HCT116 (cell line): ENCODE measurements at places on chromosomes 1 and 21.

GRCh38 chr1:175877939-175878737 is 134.7 kb upstream of the TNR start:
- no peak for DNase-seq

GRCh38 chr21:33993286-33994231 is 78.0 kb upstream of the ATP5PO start:
- DNase-seq, result no peak

GRCh38 chr1:102628109-102628613 is 480.2 kb downstream of the COL11A1 start:
- DNase-seq, result no peak

- DNase-seq, result no peak
Measured at GRCh38 chr1:223765719-223766340, 53.5 kb downstream of the CAPN2 start.

- DNase-seq, result no peak
Measured at GRCh38 chr1:178689769-178690168, 35.3 kb upstream of the RALGPS2 start.

DNA sequence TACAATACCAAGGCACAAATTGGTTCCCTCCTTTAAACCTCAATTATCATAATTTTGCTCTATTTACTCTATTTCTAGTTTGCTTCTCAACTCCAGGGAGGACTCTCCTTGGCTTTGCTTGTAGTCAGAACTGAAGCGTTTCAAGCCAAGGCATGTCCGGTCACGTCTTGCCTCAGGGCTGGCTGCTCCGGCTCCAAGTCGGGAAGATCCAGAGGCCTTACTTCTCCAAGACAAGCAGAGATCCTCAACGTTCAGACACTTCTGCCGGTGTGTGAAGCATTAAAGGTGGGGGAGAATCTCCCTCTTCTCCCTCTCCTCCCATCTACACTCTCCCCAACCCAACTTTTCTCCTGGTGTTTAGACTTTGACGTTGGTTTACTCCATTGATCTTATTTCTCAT is 7.2 kb upstream of the HHAT start:
- DNase-seq, result no peak

DNA sequence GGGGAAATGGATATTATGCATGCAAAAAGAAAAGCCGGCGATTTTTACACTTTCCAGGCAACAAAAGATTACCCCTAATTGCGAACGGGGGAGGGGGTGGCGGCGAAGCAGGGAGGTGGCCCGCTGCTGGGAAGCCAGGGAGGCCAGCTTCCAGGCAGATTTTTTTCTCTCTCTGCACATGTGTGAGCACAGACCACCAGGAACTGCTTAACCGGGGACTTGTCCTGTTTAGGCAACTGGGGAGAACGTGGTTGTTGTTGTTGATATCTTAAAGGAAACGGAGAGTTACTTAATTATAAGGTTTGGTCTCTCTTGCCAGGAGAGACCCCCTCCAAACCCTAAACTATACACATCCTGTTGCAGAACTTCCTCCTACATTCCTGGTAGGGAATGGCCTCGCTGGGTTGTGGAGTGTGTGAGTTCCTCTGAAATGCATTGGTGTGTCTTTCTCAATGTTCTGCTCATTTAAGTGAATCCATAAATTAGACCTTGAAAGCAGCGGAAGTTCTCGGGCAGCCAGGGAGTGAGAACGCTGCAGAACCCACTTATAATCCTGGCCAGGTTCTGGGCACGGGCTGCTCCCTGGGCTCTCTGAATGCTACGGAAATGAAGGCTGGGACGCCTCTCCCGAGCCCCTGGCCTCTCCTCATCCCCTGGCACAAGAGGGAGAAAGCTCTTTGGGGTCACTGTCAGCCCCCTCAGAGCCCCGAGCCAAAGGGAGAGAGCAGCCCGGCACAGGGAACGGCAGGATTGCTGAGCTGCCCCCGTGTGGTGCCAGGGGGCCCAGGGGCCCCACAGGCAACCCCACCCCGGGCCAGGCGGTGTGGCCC is 250.0 kb downstream of the FOXD2 start:
- no peak for DNase-seq

DNA sequence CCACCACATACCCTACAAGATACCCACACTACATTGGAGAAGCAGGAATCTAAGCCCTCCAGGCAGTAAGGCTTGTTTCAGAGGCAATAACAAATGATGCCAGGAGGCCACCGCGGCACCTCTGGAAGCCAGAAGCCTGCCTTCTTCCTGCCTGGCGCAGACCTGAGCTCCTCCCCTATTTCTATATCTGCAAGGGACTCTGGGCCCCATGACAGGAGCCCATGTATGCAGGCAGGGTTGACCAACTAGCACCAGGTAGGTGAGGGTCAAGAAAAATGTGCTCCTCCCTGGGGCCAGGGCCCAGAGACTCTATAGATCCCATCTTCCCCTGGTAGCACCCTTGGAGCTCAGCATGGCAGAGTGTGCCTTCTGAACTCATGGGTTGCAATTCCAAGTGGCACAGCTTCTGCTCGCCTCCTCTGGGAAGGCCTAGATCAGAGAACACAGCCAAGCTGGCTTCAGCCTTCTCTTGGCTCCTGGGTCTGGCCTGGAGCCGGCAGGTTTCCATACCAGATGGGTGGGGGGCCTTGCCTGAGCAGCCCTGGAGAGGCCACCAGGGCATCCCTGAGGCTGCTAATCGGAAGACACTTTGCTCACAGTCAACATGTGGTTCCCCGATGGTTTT is 85.1 kb downstream of the STUM start:
- DNase-seq, result no peak

GRCh38 chr1:94554580-94554979 is 13.0 kb upstream of the F3 start:
- DNase-seq, result no peak

DNA sequence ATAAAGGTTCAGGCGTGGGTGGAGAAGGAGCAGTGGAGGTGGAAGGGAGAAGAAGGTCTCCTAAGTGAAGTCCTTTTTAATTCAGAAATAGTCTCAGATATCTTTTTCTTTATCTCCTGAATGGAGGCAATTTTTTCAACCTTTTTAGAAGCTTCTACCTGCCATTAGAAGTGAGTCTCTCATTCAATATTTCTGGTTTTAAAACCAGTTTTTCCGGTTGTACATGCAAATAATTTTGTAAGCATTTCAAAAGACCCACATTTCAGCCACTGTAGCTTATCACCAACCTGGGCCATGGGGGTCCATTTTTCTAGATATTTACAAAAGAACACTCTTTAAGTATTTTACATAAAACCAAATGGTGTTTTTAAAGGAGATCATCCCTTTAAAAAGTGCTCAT is 1280.2 kb downstream of the NCAM2 start:
- DNase-seq, result no peak

DNA sequence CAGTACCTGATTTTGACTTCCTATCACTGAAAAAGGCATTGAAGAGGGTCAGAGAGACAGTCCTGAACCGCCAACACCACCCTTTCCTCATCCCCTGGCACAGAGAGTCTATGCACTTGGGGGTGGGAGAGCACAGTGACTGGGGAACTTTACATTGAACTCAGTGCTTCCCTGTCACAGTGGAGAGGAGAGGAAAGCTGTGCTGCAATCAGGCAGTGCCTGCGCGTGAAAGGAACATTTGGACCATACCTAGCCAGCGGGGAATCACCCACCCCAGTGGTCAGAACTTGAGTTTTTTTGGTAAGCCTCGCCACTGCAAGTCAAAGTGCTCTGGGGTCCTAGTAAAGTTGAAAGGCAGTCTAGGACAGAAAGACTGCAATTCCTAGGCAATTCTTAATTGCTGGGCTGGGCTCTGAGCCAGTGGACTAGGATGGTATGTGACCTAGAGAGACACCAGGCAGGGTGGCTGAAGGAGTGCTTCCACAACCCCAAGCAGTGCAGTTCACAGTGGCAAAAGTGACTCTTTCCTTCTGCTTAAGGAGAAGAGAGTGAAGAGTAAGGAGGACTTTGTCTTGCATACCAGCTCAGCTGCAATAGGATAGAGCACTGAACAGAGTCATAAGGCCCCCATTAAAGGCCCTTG is 9.4 kb upstream of the HENMT1 start:
- DNase-seq, result no peak

GRCh38 chr1:165795894-165796293 is 27.2 kb upstream of the TMCO1 start:
- DNase-seq, result no peak

DNA sequence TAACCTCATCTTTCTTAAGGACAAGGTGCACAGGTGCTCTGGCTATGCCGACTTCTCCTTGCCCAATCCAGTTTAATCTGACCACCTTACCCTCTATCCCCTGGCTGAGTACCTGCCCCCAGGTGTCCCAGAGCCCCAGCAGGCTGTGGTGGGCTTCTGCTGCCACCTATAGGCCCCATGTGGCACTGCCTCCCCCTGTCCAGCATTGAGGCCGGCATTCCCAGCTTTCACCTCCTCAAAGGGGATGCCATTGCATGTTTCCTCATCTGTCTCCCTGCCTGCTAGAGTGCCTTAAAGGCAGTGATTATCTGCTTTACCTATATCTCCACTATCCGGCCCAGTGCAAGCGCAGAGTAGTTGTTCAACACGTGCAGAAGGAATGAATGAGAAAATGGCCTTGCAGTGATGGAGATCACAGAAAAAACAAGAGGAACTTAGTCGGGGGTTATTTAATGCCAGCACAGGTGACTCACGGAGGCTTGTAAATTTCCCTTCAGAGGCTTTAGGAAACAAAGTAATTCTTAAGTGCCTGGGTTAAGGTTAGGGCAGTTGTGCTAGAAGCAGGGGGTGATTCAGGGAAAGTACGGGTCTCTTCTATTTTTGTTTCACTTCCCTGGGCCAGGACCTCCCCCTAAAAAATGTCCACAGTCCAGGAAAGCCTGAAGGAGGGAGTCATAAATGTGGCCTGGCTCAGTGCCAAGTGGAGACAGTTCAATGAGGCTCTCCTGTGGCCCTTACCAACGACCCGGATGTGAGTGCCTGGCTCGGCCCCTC is 131.8 kb upstream of the NGF start:
- peak; percentile 31 for DNase-seq

- DNase-seq, result peak; percentile 24
Measured at GRCh38 chr1:30523055-30524020, 200.0 kb downstream of the MATN1 start.

- no peak for DNase-seq
Measured at GRCh38 chr1:22159891-22160290, 17.0 kb upstream of the WNT4 start.

DNA sequence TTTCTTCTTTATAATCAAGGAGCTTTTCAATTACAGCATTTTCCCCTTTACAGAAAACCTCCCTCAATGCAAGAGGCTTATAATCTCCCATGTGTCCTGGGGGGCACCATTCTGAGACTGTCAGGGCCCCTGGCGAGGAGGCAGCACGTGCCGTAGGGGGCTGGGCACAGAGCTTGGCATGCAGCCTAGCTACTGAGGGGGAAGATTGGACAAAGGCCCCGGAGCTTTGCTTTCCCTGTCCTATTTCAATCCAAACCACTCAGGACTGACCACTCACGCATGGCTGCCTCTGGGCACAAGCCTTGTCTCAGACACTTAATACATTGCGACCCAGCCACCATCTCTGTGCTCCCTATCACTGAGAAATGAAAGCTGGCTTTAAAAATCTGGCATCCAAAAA is 2.8 kb upstream of the RAP1GAP start:
- DNase-seq, result no peak

DNA sequence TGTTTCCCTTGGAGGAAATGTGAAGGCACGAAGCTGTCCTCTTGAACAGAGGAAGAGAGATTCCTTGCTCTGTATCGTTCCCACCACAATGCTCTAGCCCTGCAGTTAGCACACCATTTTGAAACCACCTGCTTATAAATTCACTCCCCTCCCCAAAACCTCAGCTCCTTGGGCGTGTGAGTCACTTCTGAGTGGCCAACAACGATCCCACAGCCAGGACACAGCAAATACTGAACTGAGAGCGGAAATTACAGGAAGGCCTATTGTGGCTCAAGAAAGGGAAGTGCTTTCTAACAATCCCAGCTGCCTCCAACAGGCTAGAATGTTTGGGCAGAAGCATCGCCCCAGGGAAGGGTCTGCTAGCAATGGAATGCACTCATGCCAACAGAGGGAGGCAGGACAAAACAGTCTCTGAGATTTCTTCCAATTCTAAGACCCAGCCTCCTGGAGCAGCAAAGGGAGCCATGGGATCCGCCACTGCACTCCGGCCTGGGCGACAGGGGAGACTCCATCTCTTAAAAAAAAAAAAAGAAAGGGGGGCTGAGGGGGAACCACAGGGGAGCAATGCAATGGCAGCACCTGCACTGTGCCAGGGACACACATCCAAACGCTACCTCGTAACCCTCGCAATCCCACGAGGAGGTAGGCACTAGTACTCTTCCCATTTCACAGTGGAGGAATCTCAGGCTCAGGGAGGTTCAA is 1.9 kb downstream of the TMEM53 start:
- no peak for DNase-seq

DNA sequence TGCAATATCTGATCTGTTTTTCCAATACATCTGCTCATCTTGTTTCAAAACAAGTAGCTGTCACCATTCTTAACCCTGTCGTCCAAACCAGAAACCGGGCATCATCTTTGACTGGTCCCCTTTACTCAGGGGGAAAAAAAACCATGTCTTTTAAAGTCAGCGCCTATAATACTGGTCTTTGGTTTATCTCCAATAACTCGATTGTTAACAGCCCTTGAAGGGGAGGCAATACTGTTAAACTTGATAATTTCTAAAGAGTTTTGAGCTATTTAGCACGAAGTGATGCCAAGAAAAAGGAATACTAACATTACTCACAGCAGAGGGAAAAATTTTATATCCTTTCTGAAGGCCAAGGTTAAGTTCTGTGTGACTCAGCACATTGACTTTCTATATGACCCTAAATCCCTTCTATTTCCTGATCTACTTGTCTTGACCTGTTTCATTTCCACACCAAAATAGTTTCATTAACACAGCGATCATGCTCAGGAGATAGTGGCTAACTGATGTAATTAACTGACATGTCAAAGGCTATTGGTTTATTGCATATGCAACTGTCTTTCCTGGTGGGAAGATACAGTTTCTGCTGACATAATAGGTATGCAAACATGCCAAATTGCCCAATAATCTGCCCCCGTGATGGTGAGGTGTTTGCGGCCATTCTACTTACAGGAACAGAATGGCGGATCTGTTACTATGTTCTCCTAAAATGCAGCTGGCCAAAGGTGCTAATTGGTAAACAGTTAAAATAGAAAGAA is 59.1 kb downstream of the NFIA start:
- no peak for DNase-seq
